ENCODE measurements at places on chromosomes 2 and 18. TPM values are rescaled to one million over a fixed set of nuclear protein-coding genes. Genes with fewer than 3 reads are reported as not detected.

GRCh38 chr2:239881561-239882320, 143.4 kb downstream of the NDUFA10 start:
- DNase-seq, result no peak

GRCh38 chr2:222827417-222827816, 33.4 kb upstream of the ACSL3 start:
- DNase-seq, result no peak

DNA sequence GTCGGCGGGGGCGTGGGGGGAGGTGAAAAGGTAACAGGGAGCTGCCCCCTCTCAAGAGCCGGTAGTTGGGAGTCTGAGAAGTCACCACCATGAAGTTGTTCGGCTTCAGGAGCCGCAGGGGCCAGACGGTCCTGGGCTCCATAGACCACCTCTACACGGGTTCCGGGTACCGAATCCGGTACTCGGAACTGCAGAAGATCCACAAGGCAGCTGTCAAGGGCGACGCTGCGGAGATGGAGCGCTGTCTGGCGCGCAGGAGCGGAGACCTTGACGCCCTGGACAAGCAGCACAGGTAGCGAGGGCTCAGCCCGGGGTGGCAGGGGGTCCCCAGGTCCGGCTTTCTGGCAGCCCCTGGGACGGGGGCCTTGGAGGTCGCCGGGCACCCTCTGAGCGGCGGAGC, 47.1 kb upstream of the ZNF519 start:
- DNase-seq, result no peak

DNA sequence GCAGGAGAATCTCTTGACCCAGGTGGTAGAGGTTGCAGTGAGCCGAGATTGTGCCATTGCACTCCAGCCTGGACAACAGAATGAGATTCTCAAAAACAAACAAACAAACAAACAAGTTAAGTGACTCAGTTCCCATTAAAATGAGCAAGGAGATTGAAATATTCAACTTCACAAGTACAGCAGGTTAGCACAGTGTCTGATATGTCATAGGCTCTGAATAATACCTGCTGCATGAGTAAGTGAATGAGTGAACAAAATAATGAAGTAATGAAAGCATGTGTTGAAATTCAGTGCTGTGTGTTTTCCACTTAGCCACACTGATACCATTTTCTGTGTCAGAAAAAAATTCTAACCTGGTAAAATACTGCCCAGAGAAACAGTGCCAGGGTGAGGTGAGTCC, 41.9 kb upstream of the SETBP1 start:
- DNase-seq, result no peak

LONRF2 gene
- not detected for total RNA-seq

DNA sequence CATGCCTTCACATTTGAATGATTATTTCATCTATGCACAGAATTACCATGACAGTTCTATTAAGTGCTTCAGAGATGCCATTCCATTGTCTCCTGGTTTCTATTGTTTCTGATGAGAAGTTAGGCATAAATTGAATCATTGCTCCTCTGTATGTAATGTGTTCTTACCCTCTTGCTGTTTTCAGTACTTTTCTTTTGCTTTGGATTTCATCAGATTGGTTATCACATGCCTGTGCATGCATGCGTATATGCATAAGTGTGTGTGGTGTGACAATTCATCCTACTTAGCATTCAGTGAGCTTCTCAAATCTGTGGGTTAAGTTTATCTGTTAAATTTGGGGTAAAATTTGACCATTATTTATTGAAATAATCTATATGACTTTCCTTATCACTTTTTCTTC, 263.3 kb upstream of the RND3 start:
- DNase-seq, result no peak

LOXL3 gene
- 3.1 TPM for total RNA-seq

DNA sequence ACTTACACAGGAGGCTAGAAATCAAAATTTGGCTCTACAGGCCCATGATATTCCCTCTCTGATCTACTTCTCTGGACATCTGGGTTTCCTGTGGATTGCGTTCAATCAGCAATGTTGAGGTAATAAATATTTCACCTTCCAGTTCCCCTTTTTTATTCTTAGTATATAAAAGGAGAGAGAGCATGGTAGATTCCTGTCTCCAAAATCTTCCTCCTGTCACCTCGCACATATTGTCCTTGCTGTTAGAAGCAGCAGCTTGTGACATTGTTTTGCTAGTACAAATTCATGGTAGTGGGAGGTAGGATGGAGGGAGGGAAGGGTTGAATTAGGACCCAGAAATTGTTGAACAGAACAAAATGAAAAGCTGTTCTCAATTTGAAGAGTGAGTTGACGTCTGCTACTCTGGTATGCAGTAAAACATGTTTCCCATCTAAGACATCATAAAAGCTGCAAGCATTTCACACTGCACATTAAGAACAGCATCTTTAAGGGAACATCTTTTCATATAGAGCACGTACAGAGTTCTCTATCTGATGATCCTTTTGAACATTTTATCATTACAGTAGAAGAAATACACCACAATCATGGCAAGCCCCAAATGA, 156.4 kb downstream of the RDH14 start:
- DNase-seq, result no peak

MRPS5 gene
- total RNA-seq, result 69.4 TPM

GRCh38 chr2:225462945-225463344, 63.4 kb downstream of the NYAP2 start:
- no peak for DNase-seq
